ENCODE measurements at places on chromosomes 6 and 20.
A peak's percentile ranks its signal among the peaks of the same experiment; 100 is the strongest.

DNA sequence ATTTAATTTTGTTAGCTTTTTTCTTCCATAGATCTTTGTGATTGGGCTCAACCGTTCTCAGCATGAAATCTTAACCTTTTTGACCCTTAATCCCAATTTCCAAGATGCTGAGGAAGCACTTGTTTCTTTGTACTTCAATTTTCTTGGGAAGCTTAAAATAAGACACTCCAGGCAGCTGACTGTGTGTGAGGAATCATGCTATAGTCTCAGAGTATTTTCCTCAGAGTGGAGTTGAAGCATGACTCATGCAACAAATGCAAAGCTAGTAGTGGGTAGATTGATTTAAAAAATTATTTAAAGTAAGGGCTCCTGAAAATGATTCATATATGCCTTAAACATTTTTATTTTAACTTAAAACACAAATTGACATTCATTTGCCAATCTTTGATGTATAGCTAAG, 168.7 kb downstream of the BTBD3 start:
- no peak for DNase-seq

DNA sequence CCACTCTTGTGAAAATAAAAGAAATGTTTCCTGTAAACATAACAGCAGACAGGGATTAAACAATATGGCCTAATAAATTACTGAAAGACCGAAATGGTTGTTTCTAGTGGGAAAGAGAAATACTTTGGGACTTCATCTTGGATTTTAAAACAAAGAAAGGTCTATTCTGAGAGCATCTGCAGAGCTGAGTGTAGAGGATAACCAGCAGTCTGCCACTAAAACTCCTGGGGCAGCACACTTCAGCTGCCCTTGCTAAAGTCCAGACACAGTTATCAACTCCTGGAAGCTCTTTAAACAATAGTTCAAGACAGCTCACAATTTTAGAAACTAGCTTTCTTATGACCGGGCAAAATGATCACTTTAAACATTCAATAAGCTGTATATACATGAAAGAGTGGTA, 38.6 kb downstream of the AKIRIN2 start:
- no peak for DNase-seq

- no peak for DNase-seq
Observed at GRCh38 chr20:11124849-11125505, 451.2 kb upstream of the JAG1 start.

- DNase-seq: no peak
Observed at GRCh38 chr20:23337312-23337711, 13.3 kb upstream of the NXT1 start.

DNA sequence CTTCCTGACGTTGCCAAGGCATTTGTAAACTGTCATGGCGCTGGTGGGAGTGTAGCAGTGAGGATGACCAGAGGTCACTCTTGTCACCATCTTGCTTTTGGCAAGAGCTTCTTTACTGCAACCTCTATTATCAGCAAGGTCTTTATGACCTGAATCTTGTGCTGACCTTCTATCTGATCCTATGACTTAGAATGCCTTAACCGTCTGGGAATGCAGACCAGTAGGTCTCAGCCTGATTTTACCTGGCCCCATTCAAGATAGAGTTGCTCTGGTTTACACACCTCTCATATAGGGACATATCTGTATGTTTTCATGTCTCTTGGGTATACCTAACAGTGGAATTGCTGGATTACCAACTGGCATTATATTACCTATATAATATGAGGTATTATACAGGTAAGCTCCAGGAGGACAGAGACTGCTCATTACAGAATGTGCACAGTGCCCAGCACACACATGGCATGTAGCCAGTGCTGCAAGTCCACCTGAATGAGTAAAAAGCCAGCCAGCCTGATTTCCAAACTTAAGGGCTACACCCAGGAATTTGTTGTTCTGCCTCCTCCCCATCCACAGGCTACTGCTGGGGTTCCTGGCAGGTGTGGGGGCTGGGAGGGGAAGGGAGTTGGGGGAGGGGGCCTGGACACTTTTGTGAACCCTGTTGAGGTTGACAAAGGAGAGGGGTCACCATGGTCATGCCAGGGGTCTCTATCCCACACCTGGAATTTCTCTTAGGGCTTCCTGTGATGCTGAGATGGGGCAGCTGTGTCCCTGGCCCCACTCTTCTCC, 35.2 kb upstream of the BLCAP start:
- DNase-seq: no peak

GRCh38 chr20:35030136-35030535, 62.5 kb downstream of the TRPC4AP start:
- DNase-seq: no peak

DNA sequence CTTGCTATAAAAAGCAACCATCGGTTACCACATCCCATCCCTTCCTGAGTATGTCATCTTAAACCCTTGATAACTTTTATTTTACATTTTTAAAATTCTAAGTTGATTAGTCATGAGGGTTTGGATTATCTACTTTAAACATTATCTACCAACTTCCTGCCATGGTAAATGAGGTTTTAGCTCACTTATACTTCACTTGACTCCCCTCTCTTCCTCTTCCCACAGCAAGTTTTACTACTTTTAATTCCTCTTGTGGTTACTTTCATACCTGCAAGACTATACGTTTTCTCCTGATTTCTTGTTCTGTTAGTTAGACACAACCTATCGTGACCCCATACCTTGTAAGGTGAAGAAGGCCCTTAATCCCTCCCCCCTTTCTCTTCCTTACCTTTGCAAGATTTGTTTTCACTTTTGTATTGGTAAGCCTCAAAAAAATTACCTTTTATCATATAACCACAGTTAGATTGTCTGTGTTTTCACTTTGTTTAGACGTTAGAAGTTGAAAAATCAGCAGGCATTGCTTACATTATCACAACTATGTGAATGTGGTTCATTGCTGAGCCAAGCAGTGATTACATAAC, 60.1 kb upstream of the OGFRL1 start:
- DNase-seq: no peak

DNA sequence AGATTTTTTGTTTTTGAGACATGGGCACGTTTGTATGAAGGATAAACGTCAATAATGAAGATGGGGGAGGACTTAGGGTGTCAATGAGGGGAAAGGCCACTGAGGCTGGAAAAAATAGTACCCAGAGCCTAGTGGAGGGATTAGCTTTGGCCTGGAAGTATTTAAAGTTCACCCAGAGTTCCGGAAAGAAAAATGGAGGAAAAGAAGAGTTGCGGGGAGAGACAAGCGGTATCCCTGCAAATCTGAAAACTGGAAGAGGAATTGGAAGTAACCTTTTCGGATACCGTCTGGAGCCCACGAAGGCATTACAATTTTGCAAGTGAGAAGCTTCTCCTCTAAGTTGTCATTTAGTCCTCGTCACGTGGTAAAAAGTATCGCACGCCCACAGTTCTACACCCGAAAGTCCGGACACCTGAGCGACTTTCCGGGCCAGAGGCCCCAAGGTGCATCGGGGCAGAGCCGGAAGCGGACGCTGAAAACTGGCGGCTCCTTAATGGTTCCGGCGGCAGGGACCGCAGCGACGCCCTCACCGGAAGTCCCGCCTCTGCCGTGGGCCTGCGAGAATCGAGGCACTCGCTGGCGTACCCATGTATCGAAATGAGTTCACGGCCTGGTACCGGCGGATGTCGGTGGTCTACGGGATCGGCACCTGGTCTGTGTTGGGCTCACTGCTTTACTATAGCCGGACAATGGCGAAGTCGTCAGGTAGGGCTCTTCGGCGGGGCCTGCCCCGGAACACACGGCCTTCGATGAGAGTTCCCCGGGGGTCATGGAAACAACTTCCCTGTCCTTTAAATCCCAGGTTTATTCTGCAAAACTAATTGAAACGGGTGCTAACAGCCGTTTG, at the start of gene SMIM26:
SMIM26 (plus strand) TSS at position 541 of the 847 bp plus-strand sequence; CDS start at position 588, 47 bp downstream.
- DNase-seq: peak; percentile 85

GRCh38 chr20:37513779-37514359, 7.2 kb upstream of the NNAT start:
- DNase-seq: no peak
